Astrocyte (in vitro differentiated cells and primary cell): ENCODE measurements at places on chromosomes 12 and 14.

- DNase-seq, result peak; percentile 60
Measured at GRCh38 chr14:98622208-98623051, 649.6 kb downstream of the BCL11B start.

- no peak for DNase-seq
Measured at GRCh38 chr12:11556682-11557081, 92.8 kb upstream of the ETV6 start.

GRCh38 chr14:79275292-79275655 lies 936.0 kb downstream of the DIO2 start:
- no peak for DNase-seq

DNA sequence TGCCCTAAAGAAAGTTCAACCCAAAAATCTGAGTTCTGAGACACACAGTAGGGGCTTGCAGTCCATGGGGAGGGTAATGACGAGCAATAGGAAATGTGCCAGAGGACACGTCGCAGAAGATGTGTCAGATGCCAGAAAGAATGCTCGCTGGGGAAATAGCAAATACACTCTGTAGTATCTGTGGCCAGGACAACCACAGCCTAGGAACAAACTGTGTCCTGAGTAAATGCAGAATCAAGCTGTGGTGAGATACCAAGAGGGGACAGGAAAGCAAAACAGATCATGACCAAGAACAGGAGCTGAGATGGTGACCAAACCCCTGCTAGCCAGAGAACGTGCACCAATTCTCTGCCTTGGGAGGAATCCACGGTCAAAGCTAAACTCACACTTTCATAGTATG lies 9.1 kb downstream of the CRACR2A start:
- no peak for DNase-seq

- no peak for DNase-seq
Measured at GRCh38 chr14:91396013-91396660, 21.5 kb downstream of the CCDC88C start.

DNA sequence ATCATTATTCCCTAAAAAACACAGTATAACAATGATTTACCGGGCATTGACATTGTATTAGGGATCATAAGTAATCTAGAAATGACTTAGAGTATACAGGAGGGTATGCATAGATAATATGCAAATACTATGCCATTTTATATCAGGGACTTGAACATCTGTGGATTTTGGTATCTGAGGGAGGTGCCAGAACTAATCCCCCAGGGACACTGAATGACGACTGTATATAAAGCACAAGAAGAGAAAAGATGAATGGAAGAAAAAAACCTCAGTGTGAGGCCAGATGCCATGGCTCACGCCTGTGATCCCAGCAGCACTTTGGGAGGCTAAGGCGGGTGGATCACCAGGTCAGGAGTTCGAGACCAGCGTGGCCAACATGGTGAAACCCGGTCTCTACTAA lies 25.5 kb upstream of the COX6A1 start:
- no peak for DNase-seq

- DNase-seq, result peak; percentile 90
Measured at GRCh38 chr12:105741786-105742566, 396.8 kb downstream of the NUAK1 start.

DNA sequence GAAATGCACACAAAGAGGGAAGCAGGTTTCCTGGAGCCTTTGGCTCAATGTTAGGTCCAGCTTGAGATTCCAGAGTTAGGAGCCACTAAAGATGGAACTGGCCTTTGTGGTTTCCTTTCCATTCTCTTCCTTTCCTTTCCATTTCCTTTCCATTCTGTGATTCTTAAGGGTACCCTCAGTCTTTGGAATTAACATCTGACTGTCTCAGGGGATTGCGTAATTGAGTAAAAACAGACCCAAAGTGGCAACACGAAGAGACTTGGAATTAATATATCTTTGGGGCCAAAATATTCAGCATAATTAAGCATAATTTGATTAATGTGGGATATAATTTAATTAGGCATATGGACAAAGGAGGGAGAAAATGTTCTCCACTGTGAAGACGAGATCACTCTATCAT lies 205.6 kb downstream of the CRADD start:
- no peak for DNase-seq

GRCh38 chr14:86404425-86404824 lies 874.5 kb downstream of the FLRT2 start:
- DNase-seq, result no peak

DNA sequence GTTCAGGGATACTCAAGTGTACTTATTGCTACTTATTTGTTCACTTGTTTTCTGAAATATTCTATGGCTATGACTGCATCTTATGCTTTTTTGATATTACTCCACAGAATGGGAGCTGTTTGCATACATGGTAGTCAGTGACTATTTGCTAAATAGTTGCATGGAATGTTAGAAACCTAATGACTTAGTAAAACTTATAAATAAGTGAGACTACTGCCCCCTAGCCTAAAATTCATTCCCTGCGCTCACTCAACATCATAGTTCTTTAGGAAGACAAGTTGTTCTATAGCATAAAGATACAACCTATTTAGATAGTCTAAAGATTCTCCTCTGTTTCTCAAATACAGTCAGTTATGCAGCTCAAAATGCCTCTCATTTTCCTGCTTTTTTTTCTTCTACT lies 305.5 kb downstream of the CEP128 start:
- no peak for DNase-seq

- DNase-seq, result no peak
Measured at GRCh38 chr12:132806857-132807256, 21.8 kb downstream of the GOLGA3 start.

DNA sequence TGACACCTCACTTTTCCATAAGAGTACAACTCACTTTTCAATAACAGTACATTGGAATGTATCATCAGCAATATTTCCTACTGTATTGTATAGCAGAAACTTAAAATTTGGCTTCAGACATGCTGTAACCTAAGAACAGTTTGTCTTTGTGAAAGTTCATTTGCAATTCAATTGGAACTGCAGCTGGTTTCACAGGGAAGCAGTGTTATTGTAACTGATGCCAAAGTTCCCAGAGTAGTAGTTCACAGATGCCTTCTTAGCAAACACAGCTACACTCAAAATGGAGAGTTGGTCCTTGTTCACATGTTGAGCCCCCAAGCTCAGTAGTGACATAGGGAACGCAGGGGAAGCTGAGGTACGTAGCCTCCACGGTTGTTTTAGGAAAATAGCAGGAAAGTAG lies 23.3 kb downstream of the PPP1R36 start:
- DNase-seq, result peak; percentile 36

DNA sequence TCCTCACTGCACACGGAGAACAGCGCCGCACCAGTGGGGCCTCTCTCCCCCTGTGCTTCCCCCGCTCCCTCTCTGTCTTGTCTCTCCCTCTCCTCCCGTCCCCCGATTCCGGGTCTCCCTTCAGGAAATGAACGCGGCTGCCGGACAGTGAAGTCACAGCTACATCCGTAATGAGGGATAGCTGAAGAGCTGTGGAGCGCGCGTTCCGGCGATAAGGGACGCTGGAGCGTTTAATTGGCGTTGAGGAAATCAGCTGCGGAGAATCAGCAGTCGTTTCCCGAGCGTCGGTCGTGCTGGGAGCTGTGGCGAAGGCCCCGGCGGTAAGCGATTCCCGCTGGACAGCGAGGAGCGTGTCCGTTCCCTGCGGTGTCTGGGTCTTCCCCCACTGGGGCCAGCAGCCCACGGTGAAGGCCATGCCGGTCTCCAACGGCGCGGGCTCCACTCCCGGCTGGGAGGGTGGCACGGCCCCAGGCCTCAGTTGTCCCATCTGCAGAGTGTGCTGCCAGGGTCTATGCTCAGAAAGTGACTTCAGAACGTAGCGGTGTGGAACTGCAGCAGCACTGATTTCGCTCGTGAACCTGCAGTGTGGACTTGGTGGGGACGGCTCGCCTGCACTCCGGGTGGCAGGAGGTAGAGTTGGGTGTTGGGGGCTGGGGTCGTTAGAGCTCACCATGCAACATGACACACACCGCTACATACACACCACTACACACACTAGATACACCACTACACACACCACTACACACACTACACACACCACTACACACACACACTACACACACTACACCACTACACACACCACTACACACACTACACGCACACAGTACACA lies 10.9 kb downstream of the NOC4L start:
- no peak for DNase-seq

- peak; percentile 4 for DNase-seq
Measured at GRCh38 chr14:59897757-59898383, 22.1 kb upstream of the LRRC9 start.

DNA sequence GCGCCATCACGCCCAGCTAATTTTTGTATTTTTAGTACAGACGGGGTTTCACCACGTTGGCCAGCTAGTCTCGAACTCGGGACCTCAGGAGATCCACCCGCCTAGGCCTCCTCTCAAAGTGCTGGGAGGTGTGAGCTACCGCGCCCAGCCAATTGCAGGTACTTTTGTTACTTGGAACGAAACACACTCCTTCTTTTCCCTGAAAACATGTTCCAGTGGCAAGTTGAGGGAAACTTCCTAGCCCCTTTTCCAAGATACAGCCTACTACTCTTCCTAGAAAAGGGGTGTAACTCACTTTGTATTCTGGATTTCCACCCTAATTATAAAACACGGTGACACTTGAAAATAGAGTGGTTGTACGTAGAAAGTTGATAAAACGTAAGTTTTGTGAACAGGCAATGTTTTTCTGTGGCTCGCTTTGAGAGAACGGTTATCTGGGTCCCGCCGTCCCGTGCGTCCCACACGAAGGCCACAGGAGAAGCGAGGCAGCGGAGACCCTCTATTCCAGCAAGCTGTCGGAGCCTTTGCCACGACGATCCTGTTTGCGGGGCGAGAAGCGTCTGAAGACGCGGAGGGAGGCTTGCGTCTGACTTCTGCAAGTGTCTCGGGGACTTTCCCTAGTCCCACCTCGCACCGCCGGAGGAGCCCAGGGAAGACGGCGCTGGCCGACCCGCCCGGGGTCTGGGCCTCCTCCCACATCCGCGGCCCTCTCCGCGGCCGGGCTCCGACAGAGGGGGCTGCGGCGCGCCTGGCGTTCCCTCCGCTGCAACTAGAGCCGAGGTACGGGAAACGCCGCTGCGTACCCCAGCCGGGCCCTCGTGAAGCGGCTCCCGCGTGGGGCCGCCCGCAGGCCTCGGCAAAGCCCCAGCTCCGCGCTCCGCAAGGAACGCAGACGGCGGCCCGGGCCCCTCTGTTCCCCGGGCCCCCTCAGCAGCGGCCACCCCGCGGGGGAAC lies 745 bp downstream of the CDCA4 start:
- no peak for DNase-seq

GRCh38 chr14:20204721-20205120 lies 14.0 kb downstream of the OR11G2 start:
- no peak for DNase-seq

- no peak for DNase-seq
Measured at GRCh38 chr12:65209655-65210043, 40.3 kb downstream of the LEMD3 start.

- peak; percentile 58 for DNase-seq
Measured at GRCh38 chr12:2294651-2295475, 242.1 kb downstream of the CACNA1C start.

GRCh38 chr14:100294963-100295330 lies 11.3 kb downstream of the SLC25A29 start:
- no peak for DNase-seq

DNA sequence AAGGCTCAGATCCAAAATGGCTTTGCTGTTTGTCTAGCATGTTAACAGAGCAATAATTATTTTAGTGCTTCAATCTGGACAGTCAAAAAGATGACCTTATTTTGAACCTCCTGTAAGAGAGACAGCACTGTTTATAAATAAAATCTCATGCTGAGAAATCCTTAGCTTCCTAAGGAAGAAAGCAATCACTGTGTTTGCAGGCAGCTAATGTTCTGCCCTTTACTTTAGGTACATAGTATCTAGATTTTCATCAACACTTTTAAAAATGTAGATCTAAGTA lies 105.3 kb downstream of the PRKD1 start:
- no peak for DNase-seq

DNA sequence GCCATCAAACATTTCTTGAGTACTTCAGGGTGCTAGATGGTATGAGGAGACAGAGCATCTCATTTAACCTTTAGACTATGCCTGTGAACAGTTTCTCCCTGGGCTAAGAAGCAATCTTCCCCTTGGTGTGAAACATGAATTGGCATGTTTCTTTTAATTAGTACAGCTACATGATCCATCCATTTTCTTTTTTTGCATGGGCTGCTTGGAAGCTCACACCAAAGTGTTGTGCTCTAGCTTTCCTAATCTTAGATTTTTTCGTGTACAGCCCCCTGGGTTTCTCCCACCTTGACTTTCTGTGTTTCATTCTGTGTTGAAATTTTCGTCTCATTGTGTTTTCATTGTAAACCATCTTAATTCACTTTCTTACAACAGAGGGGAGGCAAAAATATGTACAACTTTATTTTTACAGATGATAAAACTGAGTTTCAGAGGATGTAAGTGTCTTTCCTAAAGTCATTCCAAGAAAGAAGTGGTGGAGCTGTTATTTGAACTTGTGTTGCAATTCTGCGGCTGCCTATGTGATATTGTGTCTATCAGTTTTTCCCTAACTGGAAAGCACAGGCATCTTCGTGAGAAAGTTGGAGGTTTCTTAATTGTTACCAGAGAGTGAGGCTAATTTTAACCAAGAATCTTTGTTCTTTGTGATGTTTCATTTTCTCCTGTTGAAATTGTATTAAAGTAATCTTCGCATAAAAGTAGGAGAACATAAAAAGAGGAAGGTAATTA lies 64.5 kb downstream of the DAAM1 start:
- no peak for DNase-seq

- DNase-seq, result no peak
Measured at GRCh38 chr12:27276275-27276674, 32.2 kb downstream of the STK38L start.

DNA sequence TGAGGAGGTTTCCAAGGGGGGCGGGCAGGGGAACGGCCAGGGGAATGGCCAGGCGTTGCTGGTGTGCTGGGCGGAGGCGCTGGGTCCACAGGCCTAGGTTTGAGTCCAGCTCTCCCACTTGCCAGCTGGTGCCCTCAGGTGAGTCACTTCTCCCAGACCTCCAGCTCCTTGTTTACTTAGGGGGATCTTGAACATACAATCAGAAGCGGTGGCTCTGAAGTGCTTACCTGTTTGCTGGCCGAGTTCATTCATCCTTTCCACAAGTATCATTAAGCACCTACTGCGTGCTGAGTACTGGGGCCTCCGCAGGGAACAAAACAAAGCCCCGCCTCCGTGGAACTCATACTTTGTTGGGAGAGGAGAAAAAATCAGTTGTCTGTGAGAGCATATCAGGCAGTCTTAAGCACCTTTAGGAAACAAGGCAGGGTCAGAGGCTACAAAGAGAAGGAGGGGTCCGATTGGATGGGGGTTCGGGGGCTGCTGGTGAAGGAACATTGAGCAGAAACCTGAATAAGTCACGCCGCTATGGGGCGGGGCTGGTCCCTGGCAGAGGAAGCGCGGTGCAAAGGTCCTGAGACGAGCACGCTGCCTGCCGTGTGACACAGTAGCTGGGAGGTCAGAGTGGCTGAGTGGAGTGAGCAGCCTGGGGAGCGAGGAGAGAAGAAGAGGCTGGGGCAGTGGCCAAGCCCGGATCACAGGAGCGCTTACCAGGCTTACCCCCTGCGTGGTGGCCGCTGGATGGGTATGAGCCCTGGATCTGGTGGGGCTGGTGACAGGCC lies 15.1 kb downstream of the MVK start:
- no peak for DNase-seq
